ENCODE measurements at places on chromosomes 6 and 20.

- no peak for DNase-seq
Observed at GRCh38 chr20:12775041-12775440, 233.7 kb upstream of the SPTLC3 start.

DNA sequence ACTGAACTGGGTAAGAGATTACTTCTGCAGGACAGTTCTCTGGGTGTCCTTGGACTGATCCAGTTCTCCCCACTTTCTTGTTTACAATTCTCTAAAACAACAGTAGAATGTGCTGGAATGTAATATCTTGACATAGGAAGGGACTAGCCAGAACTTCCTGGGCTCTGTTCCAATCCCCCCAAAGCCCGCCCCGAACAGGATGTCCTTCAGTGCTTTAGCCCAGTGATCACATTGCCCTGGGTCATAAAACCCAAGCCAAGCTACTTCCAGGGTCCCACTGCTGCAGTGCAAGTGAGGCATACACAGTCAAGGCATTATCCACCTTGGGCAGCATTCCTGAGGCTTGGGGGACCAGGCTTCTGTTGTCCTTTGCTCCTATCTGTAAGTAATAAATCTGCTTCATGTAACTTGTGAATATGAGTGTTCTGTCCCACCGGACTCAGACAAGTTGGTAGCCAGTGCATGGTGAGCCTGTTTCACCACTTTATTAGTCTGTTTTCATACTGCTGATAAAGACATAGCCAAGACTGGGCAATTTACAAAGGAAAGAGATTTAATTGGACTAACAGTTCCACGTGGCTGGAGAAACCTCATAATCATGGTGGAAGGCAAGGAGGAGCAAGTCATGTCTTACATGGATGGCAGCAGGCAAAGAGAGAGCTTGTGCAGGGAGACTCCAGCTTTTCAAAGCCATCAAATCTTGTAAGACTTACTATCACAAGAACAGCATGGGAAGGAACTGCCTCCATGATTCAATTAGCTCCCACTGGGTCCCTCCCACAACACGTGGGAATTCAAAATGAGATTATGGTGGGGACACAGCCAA, 23.5 kb downstream of the FITM2 start:
- DNase-seq, result no peak

- DNase-seq, result no peak
Observed at GRCh38 chr6:14280766-14281293, 163.3 kb downstream of the CD83 start.

- no peak for DNase-seq
Observed at GRCh38 chr20:56588996-56589395, 40.1 kb upstream of the TFAP2C start.

DNA sequence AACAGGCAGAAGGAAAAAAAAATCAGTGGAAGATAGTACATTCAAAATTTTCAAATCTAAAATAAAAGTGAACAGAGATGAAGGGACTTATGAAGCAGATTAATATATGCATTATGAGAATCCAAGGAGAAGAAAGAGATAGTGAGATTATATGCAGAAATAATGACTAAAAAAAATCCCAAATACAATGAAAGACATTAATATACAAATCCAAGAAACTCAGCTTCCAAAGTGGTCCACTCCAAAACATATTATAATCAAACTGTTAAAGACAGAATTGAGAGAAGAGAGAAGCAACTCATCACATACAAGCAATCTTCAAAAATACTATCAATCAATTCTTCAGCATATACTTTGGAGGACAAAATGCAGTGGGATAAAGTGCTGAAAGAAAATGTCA, 73.5 kb upstream of the CARMIL1 start:
- no peak for DNase-seq

DNA sequence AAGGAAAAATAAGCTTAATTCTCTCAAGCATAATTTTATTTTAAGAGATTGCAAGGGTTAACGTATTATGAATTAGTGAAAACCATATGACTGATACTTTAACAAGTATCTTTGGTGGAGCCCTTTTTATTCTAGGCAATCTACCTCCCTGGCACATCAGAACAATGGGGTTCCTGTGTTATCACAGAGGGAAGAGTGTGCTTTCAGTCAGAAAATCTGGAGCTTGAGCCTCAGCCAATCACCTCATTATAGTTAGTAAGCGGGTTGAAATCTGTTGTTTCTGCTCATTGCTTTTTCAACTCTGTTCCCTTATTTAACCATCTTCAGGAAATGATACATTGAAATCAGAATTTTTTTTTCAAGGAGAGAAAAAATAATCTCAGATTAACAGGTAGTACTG, 391 bp downstream of the ADGRF1 start:
- DNase-seq, result no peak

DNA sequence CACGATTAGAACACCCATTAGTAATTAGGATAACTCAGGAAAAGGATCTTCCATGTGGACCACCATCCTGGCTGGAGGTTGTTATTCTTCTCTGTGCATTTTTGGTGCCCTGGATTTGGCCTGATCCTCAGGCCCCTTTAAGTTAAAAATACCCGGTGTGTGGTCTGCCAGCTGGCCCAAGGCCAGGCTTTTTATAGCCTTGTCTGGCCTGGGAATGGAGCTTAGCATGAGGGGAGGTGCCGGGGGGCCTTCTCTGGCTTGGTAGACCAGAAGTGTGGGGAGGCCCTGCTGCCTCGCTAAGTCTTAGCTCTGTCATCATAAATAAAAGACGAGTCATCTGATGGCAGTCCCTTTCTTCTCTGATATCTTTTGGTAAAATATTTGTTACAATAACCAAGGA, 71.4 kb downstream of the ARID1B start:
- peak; percentile 88 for DNase-seq

GRCh38 chr20:63327231-63327745, 33.9 kb downstream of the CHRNA4 start:
- no peak for DNase-seq

- DNase-seq, result peak; percentile 92
Observed at GRCh38 chr6:89895276-89895874, 1.1 kb downstream of the GJA10 start.

DNA sequence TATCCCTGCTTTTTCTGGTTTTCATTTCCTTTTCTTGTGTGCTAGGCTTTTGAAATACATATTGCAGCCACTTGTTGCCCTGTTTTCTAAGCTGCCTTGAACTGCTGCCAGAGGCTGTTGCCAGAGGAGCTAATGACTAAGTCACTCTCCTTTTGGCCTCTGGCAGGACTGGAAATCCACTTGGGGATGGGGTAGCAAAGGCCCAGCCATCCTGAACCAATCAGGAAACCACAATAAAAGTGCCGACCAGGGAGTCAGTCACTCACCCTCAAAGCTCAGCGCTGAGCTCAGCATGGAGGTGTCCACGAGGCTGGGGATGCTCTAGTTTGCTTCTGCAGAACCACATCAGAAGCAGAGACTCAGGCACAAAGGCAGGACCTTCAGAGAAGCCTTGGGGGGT, 813.0 kb downstream of the DHX35 start:
- DNase-seq, result no peak

- no peak for DNase-seq
Observed at GRCh38 chr6:18203786-18204185, 48.6 kb downstream of the KDM1B start.

DNA sequence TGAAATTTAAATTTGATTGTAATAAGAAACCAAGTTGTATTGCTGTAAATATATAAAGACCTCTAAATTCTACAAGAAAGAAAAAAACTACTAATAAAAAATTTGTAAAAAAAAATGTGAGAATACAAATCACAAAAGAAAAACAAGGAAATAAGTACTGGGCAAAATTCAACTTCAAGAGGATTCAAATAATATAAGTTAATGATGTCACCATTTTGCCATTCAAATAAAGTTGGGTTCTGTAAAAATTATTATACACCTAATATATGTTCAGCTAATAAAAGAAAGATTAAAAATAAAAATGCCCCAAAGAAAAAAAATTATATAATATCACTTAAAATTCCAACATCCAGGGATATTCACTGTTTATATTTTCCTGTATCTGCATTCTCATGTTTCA, 47.0 kb upstream of the BMP5 start:
- no peak for DNase-seq

DNA sequence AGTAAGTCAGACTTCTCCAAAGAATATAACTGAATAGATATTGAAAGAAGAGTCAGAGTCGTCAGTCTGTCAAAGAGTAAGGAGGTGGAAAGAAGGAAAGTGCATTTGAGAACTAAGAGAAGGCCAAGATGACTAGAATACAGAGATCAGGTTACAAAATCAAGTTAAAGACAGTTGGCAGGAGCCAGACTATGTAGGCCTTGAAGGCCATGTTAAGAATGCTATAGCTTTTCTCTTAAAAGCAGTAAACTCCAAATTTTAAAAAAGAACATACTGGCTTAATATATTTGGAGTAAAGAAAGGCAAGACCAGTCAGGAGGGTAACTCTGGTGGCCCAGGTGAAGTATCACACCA, 68.8 kb downstream of the IBTK start:
- DNase-seq, result no peak

DNA sequence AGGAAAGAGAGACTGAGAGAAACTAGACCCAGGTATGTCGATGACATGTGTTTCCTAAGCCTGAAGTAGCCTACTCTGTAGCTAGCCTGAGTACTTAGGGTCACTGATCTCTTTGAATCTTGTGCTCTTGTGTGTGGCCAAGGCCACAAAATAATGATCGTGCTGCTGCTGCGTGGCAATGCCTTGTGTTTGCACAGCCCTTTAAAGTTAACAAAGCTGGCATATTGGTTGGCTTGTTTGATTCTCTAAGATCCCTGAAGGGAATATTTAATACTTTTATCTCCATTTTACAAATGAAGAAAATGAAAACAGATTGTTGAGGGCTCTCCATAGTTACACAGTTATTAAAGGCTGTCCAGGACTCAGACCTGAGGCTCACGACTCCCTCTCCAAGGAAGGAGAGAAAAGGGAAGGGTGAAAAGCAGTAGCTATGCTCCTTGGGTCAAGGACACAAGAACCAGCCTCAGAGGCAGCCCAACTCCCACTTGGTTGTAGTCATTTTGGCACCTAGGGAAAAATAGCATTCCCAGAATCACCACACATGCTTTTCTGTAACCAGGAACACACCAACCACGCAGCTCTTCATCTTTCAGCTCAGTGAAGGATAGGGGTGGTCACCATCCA, 130.7 kb downstream of the LRFN2 start:
- DNase-seq, result no peak

GRCh38 chr6:40340957-40341356, 246.2 kb downstream of the LRFN2 start:
- no peak for DNase-seq

DNA sequence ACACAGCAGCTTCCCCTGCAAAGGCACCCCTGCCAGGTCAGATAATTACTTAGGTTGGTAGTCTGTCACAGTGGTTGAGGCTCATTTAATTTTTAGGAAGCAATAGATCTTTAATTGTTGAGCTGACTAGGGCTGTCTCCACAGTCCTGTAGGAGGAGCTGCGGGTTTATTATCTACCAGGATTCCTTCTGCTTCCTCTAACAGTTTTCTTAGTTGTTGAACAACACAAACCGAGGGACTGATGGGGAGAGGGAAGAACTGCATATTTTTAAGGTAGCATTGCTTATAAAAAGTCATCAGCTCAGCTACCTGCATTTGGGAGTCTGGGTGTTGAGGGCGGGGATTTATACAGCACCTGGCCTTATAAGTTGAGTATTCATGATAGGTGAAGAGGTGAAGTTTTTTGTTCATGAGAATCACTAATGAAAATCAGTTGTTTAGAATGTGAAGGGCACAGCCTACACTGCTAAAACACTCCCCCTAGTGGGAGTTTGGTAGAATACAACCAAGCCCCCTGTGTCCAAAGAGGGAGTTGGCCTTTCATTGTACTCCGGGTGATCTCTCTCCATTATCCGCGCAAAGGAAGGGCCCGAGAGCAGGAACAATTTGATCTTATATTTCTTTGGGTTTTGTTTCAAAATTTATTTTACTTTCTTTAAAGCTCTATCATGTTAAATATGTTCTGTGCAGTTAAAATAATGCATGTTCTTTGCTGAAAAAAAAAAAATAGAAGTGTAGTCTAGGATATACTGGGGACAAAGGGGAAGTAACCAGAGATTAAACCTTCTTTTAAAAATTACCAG, 69.6 kb downstream of the SSR1 start:
- DNase-seq, result peak; percentile 84

DNA sequence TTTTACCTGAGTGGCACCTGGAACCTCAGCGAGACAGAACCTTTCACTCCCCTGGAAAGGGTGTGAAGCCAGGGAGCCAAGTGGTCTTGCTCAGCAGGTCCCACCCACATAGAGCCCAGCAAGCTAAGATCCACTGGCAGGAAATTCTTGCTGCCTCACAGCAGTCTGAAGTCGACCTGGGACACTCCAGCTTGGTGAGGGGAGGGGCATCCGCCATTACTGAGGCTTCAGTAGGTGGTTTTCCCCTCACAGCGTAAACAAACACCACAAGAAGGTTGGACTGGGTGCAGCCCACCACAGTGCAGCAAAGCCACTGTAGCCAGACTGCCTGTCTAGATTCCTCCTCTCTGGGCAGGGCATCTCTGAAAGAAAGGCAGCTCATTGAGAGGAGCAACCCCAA, 134.7 kb upstream of the RSPO3 start:
- DNase-seq, result no peak

- DNase-seq, result no peak
Observed at GRCh38 chr6:71406865-71407860, 118.6 kb downstream of the OGFRL1 start.

- DNase-seq, result no peak
Observed at GRCh38 chr6:15299430-15300131, 53.7 kb downstream of the JARID2 start.

DNA sequence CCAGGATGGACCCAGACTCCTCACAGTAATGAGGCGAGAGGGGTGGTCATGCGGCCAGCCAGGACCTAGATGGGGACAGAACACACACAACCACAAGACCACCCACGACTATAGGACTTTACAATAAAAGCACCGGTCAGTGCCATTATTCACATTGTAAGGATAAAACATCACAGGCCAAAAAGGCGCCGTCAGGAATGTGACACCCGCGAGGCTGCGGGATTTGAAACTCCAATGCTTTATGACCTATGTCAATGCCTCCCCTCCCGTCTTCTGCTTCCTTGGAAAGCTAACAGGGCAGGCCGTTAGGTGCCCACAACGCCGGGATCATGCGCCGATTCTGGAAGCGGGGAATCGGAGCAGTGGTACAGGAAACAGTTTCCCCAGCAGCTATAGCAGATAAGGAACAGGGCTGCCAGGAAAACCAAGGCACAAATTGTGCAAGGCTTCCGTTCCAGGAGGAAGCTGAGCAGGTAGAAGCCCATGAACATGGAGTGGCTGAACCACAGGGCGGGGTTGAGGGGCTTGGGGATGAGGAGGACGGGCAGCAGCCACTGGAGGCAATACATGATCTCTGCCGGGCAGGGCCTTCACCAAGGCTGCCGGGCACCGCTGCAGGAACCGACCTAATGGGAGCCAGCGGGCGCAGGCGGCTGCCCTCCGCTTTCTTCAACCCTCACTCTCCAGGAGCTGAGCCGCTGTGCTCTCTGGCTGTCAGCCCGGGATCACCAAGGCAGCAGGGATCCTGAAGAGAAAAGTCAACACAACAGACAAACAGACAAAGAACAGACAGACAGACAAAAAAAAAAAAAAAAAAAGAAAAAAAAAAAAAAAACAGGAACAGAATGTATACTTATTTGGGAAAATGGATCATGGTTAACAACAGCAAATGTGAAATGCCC, 2.2 kb upstream of the NNAT start:
- DNase-seq, result no peak

GRCh38 chr20:33203444-33203843, 13.7 kb upstream of the BPIFA3 start:
- DNase-seq, result no peak

Measured in kidney (tissue), 22 donors.